ENCODE measurements at places on chromosomes 16 and 17.

GRCh38 chr17:13403982-13404946 lies 197.5 kb downstream of the HS3ST3A1 start:
- no peak for DNase-seq

GRCh38 chr16:12611916-12612597 lies 191.6 kb downstream of the CPPED1 start:
- no peak for DNase-seq

GRCh38 chr17:17950806-17951205 lies 21.4 kb downstream of the TOM1L2 start:
- no peak for DNase-seq

DNA sequence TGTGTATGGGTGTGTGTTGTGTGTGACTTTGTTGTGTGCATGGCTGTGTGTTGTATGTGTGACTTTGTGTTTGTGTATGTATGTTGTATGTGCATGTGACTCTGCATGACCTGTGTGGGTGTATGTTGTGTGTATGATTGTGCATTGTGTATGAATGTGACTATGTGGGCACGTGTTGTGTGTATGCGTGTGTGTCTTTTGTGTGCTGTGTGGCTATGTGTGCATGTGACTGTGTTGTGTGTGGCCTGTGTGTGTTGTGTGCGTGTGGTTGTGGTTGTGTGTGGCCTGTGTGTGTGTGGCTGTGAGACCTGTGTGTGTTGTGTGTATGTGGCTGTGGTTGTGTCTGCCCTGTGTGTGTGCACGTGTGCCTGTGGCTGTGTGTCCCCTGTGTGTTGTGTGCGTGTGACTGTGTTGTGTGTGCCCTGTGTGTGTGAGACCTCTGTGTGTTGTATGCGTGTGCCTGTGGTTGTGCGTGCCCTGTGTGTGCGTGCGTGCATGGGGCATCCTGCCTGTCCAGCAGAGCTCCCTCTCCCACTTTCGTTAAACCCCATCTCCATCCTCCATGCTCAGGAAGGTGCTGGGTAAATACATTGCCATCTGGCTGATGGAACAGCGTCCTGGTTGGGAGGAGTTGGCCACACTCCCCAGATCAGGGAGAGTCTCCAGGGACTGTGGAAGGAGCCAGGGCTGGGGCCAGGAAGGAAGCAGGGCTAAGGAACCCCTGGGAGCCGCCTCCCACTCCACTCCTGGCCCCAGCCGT lies 90.1 kb upstream of the GSE1 start:
- DNase-seq = peak; percentile 83

DNA sequence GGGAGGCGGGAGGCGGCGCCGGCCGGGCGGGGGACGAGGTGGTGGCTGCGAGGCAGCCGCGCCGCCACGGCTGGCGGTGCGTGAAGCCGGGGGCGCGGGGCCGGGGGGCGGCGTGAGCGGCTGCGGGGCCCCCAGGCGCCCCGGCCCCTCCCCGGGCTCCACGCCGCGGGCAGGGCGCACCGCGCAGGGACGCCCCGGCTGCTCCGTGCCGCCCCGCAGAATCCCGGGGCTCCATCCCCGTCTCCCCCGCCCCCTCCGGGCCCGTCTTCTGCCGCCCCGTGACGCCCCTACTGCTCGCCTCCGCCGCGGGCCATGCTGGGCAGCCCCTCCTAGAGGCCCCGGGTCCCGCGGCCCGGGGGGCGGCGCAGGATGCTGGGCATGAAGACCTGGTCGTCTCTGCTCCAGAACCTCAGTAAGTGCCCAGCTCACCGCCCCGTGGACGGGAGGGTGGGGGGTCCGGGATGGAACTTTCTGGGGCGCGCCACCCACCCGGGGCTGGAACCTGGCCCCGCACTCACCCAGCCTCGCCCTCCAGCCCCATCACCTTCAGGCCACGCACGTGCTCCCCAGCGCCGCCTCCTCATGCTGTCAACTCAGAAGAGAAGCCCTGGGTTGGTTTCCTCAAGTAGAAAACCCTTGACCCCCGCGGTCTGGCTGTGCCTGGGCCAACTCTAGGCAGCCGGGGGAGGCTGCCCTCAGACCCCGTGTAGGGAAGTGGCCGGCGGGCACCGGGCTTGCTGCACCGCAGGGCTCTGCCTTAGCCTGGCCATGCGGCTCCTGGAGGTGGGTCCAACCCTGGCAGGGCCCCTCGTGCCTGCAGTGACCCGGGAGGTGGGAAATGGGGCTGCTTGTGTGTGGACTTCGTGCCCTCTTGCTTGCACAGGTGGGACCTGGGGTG lies 150.2 kb upstream of the GSE1 start:
- no peak for DNase-seq

DNA sequence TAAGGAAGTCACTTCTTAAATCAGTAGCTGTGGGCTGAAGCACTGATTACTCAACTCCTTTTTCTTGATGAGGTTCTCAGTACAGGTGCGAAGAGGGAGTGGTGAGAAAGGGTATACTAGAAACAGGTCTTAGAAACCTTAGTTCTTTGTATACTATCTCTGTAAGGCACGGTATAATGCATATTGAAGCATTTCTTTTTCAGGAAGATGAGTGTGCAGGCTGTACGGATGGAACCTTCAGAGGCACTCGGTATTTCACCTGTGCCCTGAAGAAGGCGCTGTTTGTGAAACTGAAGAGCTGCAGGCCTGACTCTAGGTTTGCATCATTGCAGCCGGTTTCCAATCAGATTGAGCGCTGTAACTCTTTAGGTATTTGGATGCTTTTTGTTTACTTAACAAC lies 39.2 kb downstream of the CYLD start:
- DNase-seq = no peak

- DNase-seq = no peak
These were observed 49.8 kb downstream of the NDE1 start for GRCh38 chr16:15699819-15700218.

- no peak for DNase-seq
These were observed 41.5 kb downstream of the PLD6 start for GRCh38 chr17:17164676-17165075.

GRCh38 chr17:47315451-47316266 lies 8.1 kb upstream of the EFCAB13 start:
- DNase-seq = no peak

All from sigmoid colon (tissue), 7 donors.